ENCODE measurements at places on chromosomes 5 and 9.

GRCh38 chr5:68343421-68343826 is 127.9 kb downstream of the PIK3R1 start:
- peaks cover 9% of the 10 kb centered on the region for H3K36me3 ChIP-seq
- H3K4me3 ChIP-seq = no peak overlapping the region
- H3K4me1 ChIP-seq = peaks cover 49% of the 10 kb centered on the region
- peaks cover 3% of the 10 kb centered on the region for H3K27me3 ChIP-seq

- H3K27me3 ChIP-seq = no peaks in the 10 kb centered on the region
- H3K4me1 ChIP-seq = peaks cover 8% of the 10 kb centered on the region
- H3K36me3 ChIP-seq = peaks cover 56% of the 10 kb centered on the region
- no peak for DNase-seq
- no peak overlapping the region for H3K4me3 ChIP-seq
Observed at GRCh38 chr9:131464354-131465000, 38.2 kb upstream of the POMT1 start.

DNA sequence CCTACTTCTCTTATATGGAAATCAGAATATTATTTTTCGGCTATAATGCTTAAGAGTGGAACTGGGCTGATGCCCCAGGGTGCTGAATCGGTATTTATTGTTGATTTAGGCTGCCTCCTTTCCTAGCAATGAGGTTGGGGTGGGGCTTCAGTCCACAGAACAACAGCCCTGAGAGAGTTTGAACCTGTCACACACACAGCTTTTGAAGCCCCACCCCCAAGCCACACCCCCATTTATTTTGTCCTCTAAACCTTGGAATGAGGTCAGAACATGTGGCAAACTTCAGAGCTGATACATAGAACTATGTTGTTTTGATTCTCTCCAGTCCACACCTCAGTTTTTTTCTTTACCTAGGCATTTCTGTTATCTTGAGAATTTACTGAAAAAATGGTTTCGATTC is 51.7 kb upstream of the CAMK4 start:
- peaks cover 3% of the 10 kb centered on the region for H3K27me3 ChIP-seq
- H3K4me3 ChIP-seq = no peak overlapping the region
- DNase-seq = no peak
- no peaks in the 10 kb centered on the region for H3K4me1 ChIP-seq
- no peak overlapping the region for H3K27ac ChIP-seq
- H3K36me3 ChIP-seq = no peaks in the 10 kb centered on the region

GRCh38 chr5:168820874-168821273 is 241.7 kb upstream of the PANK3 start:
- no peak for DNase-seq
- H3K27me3 ChIP-seq = peaks cover 2% of the 10 kb centered on the region
- H3K27ac ChIP-seq = no peak overlapping the region
- no peak overlapping the region for H3K4me3 ChIP-seq
- H3K36me3 ChIP-seq = no peaks in the 10 kb centered on the region

DNA sequence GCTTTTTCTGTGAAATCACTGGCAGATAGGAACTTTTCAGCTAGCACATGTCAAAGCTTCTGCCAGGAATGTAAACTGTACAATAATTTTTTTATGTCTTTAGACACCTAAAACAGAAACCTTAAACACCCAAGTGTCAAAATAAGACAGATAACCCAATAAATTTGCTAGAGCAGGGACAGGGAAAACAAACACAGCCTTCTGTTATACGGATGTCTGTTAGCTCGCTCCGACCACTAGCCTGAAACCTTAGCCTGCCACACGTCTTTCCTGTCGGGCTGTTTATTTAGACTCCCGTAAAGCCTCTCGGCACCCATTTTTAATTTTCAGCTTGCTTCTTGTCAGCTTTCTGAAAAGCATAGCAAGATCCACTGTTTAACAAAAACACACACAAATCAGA is 355.4 kb upstream of the SLC24A2 start:
- H3K4me1 ChIP-seq = peaks cover 7% of the 10 kb centered on the region
- no peaks in the 10 kb centered on the region for H3K36me3 ChIP-seq

DNA sequence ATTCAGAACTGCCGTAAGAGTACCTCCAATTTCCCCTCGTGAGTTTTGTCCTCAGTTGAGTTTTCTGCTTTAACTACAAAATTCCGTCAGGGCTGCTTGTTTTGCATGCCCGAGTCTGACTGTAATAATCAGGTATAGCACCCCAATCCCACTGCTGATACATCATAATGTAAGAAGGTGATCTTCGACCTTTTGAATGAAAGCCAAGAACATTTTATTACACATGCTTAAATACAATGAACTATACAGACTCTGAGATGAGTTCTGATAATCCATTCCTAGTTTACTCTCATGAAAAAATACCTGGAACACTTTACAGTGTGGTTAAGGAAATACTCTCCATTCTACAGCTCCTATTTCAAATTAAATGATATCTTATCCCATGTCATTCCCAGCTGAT is 49.2 kb upstream of the TSLP start:
- peaks cover 2% of the 10 kb centered on the region for H3K27me3 ChIP-seq
- no peak overlapping the region for H3K27ac ChIP-seq
- no peak for DNase-seq
- H3K4me3 ChIP-seq = no peak overlapping the region

DNA sequence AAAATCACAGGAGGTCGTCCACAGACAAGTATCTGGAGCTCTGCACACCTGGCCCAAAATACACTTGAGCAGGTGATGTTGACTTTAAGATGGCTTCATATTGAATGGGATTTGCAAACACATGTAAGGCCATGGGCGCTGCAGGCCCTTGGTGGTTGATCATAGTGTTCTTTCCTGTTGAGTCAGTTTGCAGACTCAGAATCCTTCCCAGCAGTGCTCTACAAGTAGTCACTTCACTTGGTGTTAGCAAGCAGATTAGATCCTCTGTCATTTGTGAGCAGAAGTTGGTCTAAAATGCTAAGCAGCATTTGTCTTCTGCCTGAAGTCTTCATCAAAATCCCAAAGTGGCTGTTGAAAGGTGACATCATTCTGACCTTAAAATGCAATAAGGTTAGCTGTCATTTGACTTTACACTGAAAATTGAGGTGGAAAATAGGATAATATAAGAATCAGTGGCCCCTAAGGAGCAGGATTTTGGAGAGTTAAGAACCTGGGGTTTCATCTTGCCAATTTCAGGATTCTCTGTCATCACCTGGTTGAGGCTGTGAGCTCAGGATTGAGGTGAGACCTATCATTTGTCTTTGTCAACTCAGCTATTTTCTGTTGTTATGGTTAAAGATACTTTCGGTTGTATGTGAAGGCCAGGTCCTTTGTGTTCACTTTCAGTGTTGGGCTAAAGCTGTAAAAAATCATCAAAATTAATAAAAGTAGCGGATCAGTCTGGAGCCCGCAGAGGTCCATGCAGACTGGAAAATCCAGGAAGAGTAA is 114.5 kb downstream of the LRRC70 start:
- peaks cover 4% of the 10 kb centered on the region for H3K4me1 ChIP-seq
- H3K4me3 ChIP-seq = no peak overlapping the region
- H3K27ac ChIP-seq = no peak overlapping the region

DNA sequence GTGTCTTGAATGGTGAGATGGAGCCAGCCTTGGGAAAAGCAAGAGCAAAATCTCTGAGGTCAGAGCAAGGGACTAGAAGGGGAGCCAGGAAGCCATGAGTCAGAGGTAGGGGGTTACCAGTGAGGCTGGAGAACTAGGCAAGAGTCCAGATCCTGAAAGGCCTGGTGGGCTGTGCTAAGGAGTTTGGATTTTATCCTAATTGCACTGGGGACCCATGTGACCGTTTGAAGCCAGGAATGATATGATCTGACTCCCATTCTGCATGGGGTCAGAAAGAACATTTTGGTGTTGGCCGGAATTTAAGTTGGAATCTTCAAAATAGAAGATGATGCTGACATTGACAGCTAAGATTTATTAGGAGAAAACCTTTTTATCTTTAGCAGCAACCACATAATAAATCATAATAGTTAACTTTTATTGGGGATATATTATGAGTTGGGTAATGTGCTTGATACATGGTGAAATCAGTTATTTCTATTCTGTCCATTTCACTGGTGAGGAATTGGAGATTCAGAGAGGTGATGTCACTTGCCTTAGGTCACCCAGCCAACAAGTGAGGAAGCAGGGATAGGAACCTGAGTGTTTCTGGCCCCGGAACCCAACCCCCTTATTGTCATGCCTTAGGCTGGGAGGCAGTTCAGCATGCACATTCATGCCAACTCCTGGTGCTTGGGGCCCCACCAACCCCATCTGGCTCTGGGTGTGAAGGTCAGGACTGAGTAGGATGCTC is 61.5 kb upstream of the RARS1 start:
- DNase-seq = no peak
- H3K4me1 ChIP-seq = no peaks in the 10 kb centered on the region
- H3K4me3 ChIP-seq = no peak overlapping the region
- no peaks in the 10 kb centered on the region for H3K27me3 ChIP-seq
- no peak overlapping the region for H3K27ac ChIP-seq

GRCh38 chr5:26681861-26682260 is 356.5 kb downstream of the CDH9 start:
- H3K4me1 ChIP-seq = no peaks in the 10 kb centered on the region
- no peak overlapping the region for H3K27ac ChIP-seq
- no peaks in the 10 kb centered on the region for H3K36me3 ChIP-seq

- no peak overlapping the region for H3K4me3 ChIP-seq
- H3K4me1 ChIP-seq = no peaks in the 10 kb centered on the region
- H3K36me3 ChIP-seq = no peaks in the 10 kb centered on the region
- H3K27ac ChIP-seq = no peak overlapping the region
- DNase-seq = no peak
Observed at GRCh38 chr9:28598408-28598807, 1025.1 kb upstream of the C9orf72 start.

GRCh38 chr9:85508616-85509015 is 233.1 kb downstream of the AGTPBP1 start:
- H3K36me3 ChIP-seq = no peaks in the 10 kb centered on the region
- no peaks in the 10 kb centered on the region for H3K4me1 ChIP-seq
- no peak overlapping the region for H3K4me3 ChIP-seq
- peaks cover 5% of the 10 kb centered on the region for H3K27me3 ChIP-seq
- DNase-seq = no peak
- H3K27ac ChIP-seq = no peak overlapping the region

DNA sequence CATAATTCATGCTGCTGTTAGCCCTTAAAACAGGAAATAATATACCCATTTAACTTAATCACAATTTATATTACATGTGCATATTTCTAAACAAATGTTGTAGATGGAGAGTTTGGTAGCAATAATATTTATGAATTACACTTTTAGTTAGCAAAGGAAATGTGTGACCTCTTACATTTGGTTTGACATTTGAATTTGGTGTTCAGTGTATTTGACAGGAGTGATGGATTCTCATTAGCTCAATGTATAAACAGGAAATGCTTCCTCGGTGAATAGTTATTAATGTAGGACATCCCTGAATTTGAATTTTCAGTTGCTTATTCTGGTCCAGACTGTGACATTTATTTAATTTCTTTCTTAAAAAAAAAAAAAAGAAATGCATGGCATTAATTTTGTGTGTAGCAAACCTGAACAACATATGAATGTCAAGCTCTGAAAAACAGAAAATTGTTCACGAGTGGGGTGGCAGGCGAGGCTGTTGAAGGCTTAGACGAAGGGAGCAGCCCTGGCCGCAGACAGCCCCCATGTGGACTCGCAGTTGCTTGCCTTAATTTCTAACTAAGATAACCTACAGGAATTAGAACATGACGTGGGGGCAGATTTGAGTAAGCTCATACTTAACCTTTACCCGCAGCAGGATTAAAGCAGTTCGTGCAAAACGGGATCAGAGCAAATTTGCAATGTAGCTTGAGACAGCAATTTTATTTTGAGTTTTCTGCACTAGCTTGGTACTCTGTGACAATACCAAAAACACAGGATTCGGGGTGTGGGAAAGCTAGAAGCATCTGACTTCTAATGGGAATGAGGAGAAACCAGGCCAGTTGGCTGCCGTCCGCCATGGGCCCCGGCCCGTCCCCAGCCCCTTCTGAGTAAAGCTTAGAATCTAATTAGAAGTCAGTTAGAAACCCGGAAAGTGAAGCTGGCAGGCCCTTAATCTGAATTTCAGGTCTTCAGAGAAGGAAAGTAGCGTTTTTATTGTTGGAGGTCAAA is 134.3 kb downstream of the MACROH2A1 start:
- no peaks in the 10 kb centered on the region for H3K4me1 ChIP-seq
- no peak for DNase-seq
- H3K27me3 ChIP-seq = peaks cover 44% of the 10 kb centered on the region
- no peaks in the 10 kb centered on the region for H3K36me3 ChIP-seq
- no peak overlapping the region for H3K4me3 ChIP-seq

DNA sequence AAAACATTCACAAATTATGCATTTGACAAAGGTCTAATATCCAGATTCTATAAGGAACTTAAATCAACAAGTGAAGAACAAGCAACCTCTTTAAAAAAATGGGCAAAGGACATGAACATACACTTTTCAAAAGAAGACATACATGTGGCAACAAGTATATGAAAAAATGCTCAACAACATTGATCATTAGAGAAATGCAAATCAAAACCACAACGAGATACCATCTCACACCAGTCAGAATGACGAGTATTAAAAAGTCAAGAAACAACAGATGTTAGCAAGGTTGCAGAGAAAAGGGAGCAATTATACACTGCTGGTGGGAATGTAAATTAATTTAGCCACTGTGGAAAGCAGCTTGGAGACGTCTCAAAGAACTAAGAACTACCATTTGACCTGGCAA is 38.9 kb upstream of the TNFSF15 start:
- no peaks in the 10 kb centered on the region for H3K27me3 ChIP-seq
- no peak for DNase-seq
- no peak overlapping the region for H3K27ac ChIP-seq
- H3K36me3 ChIP-seq = peaks cover 10% of the 10 kb centered on the region
- no peaks in the 10 kb centered on the region for H3K4me1 ChIP-seq
- no peak overlapping the region for H3K4me3 ChIP-seq

DNA sequence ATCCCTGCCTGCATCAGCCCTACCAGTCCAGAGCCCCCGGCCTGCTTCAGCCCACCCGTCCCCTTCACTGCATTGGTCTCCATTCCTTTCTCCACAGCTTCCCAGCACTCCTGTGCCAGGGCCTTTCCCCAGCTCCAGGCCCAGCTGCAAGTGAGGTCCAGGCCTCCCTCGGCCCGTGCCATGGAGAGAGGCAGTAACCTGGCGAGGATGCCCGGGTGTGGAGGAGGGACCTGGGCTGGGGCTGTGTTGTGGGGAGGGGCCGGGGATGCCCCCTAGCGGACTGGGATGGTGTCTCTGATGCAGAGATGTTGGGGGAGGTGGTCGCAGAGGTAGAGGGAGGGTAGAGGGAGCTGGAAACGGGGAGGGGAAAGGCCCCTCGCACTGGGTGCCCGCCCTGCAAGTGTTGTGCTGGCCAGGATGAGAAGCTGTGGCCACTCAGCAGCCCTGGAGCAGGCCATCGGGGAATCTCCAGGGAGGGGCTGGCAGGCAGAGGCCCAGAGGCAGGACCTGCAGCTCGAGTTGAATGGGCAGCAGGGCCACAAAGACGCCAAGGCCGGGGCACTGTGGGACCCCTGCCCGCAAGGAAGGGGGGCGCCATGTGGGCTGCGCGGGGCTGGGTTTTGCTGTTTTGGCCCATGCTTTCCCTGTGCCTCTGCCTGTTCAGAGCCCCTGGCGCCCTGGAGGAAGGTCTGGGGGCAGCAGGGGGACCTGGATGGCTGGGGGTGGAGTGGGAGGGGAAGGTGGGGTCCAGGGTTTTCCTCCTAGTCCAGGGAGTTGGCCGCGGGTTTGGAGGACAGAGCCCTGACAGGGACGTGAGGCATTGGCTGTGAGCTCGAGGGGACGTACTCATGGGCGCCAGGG is 26.0 kb upstream of the NKD2 start:
- peaks cover 34% of the 10 kb centered on the region for H3K27me3 ChIP-seq
- DNase-seq = no peak
- no peak overlapping the region for H3K27ac ChIP-seq
- H3K4me3 ChIP-seq = no peak overlapping the region
- H3K4me1 ChIP-seq = peaks cover 29% of the 10 kb centered on the region

GRCh38 chr9:31873722-31874121 is 510.7 kb upstream of the ACO1 start:
- no peaks in the 10 kb centered on the region for H3K36me3 ChIP-seq
- H3K27me3 ChIP-seq = no peaks in the 10 kb centered on the region
- no peaks in the 10 kb centered on the region for H3K4me1 ChIP-seq
- H3K4me3 ChIP-seq = no peak overlapping the region

All from activated CD8-positive, alpha-beta memory T cell treated with anti-CD3 and anti-CD28 coated beads, Interleukin-2, amount 10 ng/mL, durations not matched to agents 7 days and 5 days (primary cell).